Stimulated activated CD8-positive, alpha-beta memory T cell treated with anti-CD3 and anti-CD28 coated beads, Interleukin-7, amount 100 ng/mL, for 24 hours (primary cell): ENCODE measurements at places on chromosomes 2 and 18.

GRCh38 chr2:207257251-207258250 is 91.8 kb upstream of the KLF7 start:
- DNase-seq, result no peak

DNA sequence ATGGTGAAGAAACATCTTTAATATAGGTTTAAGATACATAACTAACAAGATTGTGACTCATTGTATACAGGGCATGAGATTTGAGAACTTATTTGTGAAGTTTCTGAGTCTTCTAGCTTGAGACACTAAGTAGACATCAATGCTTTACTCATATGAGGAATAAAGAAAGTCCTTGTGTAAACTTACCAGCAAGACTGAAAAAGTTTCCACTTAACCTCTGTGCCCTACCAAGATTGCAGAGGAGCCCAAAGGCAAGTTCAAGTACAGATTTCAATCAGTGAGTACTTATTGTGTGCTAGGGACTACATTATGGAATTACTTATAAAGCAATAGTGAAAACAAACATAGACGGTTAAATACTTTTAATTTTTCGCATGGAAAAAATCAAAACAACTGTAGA is 1041.2 kb upstream of the CELF4 start:
- no peak for DNase-seq

DNA sequence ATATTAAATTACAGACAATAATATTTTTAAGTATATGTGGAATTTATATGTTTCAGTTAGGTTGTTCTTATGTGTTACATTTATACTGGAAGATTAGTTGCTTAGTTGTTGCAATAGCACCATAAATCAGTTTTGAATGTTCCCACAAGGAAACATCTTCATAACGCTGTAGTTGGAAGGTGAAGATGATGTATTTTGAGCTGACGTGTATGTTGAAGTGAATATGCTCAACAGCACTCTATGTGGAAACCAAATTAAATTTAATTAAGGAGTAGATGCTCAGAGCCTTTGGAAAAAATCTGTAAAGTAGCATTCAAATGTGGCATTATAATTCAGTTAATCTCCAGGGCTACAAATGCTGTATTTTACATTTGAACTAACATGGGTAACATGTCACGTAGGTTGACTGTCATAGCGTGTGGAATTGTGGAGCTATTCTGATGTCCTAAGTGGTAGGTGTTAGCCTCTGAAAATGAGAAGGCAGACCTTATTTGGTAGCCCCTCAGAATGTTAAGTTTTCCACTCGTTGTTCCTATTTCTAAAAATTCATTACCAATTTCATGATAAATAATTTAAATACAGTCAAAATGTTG is 88.5 kb downstream of the MEIS1 start:
- DNase-seq, result no peak

DNA sequence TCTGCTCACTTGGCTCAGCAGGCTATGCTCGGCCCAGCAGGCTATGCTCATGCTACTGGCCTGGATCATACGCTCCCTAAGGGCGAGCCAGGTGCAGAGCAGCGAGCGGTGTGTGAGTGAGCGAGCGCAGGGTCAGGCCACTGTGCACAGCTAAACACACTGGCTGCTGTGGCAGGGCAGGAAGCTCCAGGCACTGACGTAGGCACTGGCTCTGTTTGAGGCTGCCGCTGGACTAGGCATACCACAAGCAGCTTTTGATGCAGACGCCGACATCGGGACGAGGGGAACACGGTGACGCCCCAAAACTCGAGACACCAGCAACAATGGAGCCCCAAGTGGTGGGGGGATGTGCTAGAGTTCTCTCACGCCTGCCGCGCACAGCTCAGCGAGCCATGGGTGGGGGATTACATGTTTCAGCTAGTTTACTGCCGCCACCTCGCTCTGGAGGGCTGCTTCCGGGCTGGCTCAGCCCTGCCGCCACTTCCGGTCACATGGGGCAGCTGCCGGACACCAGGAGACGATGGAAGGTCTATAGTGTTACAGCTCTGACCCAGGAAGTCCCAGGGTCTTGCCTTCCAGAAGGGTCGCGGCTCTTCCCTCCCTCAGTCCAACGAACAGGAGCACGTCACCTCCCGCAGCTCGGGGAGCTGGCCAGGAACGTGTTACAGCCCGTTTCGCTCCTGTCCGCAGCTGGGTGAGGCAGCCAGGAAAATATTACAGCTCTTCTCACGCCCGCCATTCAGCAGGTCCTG is 1176.9 kb upstream of the LRRTM1 start:
- DNase-seq, result no peak

DNA sequence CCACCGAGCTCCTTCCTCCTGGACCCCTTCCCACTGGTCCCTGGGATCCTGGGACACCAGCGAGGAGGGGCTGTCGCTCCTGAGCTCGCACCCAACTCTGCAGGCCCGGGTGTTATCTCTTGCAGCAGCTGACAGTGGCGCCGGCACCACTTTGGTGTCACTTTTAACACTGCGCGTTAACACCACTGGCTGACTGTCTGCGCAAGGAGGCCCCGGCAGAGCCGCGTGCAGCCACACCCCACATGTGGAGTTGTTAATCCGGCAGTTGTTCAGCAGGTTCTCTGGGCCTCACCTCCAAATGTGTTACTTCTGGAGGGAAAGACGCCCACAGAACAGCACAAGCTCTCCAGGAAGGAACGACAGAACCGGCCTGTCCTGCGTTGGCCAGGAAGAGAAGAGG is 155.0 kb upstream of the GLI2 start:
- DNase-seq, result no peak

DNA sequence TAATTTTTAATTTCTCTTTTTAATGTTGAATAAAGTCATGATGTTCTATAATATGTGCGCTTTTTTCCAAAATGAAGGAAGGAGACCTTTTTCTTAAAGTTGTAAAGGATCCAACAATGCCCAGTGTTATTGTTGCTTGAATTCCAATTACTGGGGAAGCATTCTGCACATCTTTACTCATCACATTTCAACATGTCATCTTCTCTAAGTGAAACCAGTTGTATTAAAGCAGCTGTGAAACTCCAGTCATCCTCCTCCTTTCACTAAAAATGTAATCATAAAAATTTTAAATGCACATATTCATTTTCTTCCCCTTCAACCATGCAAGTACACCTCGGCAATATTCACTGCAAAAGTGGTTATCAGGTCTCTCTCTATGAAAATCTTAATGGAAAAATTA is 722.7 kb downstream of the TSN start:
- DNase-seq, result no peak

DNA sequence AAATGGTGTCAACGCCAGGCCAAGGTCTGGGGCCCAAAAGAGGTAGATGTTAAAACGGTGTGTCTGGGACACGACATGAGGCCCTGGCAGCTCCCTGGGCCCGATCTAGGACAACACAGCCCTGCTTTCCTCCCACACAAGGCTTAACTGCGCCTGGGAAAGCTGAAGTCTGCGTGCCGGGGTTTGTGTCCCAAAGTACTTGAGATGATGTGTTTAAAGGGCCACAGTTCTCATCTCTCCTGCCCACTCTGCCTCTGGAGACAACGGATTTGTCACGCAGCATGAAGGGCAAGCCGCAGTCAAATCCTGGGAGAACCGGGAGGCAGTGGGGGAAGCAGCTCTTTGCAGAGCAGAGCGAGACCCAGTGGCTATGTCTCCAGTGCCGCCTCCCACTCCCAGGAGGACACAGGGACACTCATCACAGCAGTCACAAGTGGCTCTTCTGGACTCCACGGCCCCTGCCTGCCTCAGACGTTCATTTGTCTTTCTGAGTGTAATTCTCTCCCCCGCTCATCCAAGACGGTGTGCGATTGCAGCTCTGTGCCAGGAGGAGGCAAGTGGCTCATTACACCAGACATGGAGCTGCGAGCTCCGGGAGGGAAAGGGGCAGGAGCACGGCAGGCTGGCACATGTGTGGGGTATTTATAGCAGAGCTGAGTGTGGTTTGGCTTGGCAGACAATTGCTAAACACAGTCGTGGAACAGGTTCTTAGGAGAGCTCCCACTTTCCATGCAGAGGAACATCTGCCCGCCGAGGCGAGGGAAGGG is 57.7 kb upstream of the SEMA4C start:
- no peak for DNase-seq

DNA sequence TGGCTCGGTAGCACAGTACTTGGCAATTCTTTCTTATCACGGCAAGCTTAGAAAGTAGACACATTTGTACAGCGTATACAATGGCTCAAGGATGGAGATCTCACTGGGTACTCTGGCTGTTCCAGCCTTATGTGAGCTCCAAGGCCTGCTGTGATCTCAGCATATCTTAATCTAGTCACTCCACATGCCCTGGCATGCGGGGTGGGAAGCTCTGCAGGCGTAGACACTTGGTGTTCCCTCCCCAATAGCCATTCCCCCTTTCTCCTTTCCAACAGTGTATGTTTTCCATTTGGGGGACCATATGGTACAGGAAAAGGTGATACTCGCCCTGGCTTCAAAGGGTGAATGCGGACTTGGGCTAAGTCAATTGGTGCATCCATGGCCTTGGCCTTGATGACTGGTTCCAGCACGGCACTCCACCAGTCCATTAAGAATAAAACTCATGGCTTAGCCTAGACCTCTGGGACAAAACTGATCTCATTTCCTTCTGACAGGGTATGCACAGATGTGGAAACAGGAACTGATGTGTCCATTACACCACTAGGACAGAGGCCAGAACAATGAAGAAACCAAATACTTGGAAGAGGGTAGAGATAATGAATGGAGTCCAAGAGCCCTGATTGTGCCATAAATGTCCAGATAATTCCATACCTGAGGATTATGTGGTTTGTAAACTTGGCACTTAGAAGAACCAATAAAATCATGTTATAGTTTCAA is 28.4 kb downstream of the TGIF1 start:
- DNase-seq, result no peak

- DNase-seq, result no peak
These were observed 401.9 kb downstream of the LNPK start for GRCh38 chr2:175599966-175600831.

DNA sequence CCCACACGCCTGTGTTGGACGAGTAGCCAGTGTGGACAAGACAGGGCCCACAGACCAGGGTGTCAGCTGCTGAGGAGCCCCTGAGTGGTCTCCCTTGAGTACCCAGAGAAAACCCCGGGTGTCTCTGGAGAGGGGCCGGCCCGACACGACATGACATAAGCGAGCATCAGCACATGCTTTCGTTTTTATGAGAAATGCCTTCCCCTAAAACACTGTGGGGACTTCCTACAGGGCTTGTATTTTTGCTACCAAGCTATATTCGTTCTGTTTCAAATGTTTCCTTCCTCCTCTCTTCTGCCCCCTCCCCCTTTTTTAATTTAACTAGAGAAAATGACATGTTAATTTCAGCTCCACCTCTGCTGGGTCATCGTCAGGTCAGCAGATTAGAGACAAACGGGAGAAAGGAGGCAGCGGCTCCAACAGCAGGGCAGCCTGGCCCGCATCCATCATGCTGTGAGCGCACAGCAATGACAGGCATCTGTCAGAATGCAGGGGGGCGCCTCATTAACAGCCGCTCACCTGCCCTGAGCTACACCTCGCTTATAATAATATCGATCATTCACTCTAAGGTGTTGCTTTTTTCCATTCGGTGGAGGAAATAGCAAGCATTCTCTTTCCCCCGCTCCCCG is 286.2 kb downstream of the ZNF516 start:
- DNase-seq, result no peak

GRCh38 chr18:78650926-78651325 is 328.7 kb upstream of the SALL3 start:
- no peak for DNase-seq

DNA sequence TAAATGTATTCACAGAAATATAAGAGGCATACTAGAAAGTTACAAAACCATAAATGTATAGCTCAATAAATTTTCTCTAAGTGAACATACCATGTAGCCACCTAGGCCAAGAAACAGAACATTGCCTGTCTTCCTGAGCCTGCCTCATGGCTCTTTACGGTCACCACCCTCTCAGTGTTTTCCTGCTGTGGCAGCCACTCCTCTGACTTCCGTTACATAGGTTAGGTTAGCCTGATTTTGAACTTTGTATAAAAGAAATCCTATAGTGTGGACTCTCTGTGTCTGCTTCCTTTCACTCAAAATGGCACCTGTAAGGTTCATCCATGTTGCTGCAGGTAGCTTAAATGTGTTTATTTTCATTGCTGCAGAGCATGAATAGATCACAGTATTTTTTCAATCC is 11.6 kb upstream of the ST3GAL5 start:
- no peak for DNase-seq

GRCh38 chr2:201362396-201362795 is 5.3 kb upstream of the FLACC1 start:
- no peak for DNase-seq

- DNase-seq, result no peak
These were observed 7.5 kb upstream of the YPEL5 start for GRCh38 chr2:30139131-30139870.

- DNase-seq, result no peak
These were observed 1.4 kb downstream of the NRP2 start for GRCh38 chr2:205683502-205684367.

DNA sequence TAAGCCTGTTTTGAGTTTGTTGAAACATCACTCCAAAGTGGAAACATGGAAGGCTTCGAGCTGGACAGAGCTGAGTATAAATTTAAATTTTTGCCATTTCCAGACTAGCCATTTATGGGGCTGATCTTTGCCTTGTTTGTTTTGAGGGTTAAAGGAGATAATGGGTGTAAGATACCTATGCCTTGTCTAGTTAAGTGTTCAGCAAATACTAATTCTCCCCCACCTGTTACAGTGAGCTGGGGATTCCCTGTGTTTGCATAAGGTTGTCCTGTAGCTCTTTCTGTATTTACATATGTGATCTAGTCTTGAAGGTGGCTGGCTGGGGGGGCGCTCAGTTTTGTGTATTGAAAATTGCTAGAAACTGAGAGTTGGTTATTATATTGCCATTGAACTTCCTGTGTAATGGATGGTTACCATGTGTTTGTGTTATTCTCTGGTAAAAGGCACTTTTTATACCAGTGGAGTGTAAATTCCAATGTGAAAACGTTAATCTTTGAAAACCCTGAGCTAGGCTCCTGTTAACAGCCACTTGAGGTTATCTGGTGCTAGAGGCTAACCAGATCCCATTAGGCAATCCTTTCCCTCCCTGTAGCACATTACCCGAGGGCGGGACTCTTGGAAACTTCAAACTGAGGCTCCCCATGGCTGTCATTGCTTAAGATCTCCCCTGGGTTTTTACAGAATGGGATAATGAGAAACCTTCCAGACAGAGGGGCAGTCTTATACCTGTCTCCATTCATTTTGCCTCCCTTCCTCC is 26.7 kb downstream of the TANC1 start:
- no peak for DNase-seq

DNA sequence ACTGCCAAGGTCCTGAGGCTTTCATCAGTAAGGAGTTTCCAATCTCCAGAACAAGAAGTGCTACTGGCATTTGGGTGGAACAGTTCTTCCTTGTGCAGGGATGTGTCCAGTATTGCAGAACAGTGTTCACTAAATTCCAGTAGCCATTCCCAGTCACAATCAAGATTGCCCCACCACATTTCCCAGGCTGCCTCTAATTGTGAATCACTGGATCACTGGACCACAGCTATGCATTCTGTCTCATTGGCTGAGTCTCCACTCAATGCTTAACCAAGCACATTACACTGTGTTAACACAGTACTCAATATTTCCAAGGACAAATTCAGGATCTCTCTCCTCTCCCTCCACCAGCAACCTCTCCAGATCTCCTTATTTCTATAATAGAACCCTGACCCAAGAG is 160.2 kb upstream of the CCDC150 start:
- no peak for DNase-seq
